Astrocyte of the spinal cord (primary cell): ENCODE measurements at places on chromosomes 1 and 21.

GRCh38 chr1:228219962-228220780 is 12.3 kb downstream of the OBSCN start:
- DNase-seq = no peak

- DNase-seq = no peak
These were observed 779 bp upstream of the DEGS1 start for GRCh38 chr1:224182057-224182865.

DNA sequence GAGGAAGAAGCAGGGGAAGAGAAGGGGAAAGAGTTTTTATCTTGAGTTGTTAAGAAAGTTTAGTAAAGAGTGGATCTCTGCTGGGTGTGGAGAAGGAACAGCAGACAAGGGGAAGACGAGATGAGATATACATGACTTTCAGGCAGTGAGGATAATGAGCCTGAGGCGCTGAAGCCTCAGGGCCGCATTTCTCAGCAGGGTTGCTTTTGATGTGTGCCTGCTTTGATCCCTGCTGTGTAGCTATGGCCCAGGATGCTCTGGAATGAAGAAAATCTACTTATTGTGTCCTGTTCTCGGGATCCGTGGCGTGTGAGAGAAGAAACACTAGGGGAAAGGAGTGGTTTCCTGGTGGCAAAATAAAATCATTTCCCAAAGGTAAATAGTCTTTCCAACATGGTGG is 15.1 kb upstream of the RPE65 start:
- no peak for DNase-seq

DNA sequence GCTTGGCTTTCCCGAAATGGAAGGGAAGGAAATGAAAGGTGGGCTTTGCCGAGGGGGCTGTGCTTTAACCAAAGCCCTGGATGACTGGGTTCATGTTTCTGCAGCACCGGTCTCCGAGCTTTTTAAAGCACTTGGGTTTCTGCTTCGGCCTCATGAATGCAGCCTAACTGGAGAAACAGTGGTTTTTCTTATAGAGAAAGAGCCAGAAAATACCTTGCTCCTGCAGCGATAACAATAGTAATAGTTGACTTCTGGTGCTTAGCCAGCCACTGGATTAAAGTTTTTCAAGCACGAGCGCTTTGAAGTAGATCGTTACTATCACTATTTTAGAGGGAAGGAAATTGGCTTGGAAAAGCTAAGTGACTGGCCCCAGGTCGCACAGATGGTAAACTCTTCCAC is 500 bp upstream of the DOCK7 start:
- DNase-seq = no peak

GRCh38 chr21:21179619-21180298 is 181.6 kb downstream of the NCAM2 start:
- no peak for DNase-seq

DNA sequence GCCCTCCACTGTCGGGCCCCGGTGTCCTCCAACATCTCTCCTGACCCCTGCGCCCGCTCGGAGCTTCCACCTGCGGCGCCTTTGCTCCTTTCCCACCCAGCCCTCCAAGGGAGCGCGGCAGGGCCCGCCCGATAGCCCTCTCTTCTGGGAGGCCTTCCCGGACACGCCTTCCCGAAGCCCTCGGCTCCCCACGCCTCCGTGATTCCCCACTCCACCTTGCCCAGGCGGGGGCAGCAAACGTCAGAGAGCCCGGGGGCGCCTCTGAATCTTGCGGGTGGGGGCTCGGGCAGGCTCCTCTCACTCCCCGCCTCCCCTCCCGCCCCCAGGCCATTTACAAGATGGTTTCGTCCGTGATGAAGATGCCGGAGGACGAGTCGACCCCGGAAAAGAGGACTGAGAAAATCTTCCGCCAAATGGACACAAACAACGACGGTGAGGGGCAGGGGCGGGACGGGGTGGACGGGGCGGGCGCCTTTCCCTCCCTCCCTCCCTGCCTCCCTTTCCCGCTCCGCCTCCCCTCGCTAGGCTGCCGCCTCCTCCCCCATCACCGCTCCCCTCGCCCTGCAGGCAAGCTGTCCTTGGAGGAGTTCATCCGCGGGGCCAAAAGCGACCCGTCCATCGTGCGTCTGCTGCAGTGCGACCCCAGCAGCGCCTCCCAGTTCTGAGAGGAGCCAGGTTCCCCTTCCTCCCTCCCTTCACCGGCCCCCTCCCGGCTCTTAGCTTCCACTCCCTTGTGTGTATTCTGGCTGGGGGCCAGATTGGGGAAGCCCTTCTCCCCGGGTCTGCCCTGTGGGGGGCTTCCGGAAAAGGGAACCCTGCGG is 7.1 kb downstream of the HPCA start:
- DNase-seq = peak; percentile 12

- no peak for DNase-seq
These were observed 178.3 kb upstream of the RAB4A start for GRCh38 chr1:229092377-229093237.

- DNase-seq = no peak
These were observed 31.7 kb upstream of the KHDRBS1 start for GRCh38 chr1:31981972-31982371.

DNA sequence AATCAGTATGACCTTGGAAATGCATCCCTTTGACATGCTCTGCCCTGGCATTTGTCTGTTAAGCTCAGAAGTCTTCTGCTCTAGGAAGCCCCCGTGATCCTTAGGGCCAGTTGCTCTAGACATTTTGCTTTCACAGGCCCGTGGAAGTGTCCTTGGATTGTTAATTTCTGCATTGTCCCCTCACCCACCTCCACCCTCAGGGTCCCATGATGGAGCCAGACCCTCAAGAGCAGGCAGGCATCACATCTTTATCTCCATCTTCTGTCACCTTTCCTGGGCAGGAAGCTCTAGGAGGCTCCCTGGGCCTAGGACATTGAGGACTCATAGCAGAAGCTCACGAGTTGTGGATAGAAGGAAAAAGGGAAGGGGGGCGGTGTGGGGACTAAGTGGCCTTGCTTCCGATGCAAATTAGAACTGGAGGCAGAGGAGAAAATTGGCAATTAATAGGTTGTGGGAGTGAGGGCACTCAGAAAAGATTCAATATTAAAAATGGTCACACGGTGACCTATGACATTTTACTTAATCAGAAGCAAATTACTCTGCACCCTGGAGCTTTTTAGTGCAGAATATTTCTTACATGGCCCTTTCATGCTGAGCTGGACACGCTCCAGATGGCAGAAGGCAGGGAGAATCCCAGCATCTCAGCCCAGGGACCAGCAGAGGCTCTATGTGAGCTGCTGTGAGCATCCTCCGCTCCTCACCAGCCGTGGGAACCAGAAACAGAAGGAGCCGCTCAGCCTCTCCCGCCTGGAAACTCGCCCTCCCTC is 185.0 kb downstream of the MATN1 start:
- no peak for DNase-seq

GRCh38 chr1:168897249-168897648 is 168.2 kb upstream of the DPT start:
- no peak for DNase-seq

DNA sequence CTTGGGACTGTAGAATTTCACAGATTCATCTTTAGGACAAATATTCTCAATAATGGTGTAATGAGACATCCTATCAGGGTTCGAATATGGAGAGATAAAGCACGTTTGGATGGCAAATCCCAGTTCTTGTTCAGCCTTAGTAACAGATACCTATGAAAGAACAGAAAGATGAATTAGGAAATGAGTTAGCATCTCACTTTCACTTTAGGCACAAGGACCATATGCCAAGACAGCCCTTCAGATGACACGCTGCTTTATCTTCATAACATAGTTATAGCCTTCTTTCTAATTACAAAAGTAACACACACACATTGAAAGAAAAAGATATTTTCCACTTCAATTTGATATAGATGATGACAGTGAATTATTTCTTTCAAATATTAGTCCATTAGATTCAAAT is 173.6 kb downstream of the TGFBR3 start:
- no peak for DNase-seq

GRCh38 chr1:180101411-180101810 is 53.3 kb upstream of the QSOX1 start:
- DNase-seq = no peak

DNA sequence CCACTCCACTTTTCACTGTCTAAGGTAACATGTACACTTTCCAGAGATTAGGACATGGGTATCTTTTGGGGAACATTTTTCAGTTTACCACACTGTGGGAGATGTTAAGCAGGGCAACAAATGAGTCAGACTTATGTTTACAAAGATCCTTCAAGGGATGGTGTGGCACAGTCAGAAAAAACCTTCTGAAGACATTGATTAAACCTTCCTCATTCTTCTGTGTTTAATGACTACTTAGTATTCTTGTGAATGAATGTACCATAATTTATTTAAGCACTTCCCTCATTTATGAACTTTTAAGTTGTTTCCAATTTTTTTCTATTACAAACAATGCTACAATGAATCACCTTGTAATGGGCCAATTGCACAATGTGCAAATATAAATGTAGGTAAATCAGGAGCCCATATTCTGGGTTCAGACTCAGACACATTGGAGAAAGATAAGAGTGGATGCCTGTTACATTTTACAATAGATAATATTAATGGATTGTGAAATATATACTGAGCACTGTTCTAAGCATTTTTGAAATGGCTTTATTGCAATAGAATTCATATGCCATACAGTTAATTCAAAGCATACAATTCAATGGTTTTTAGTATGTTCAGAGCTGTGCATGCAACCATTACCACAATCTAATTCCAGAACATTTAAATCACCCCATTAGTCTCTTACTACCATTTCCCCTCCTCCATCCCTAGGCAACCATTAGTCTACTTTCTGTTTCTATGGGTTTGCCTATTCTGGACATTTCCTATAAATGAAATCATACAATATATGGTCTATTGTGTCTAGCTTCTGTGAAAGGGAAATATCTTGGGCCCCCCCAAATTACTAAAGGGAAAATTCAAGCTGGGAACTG is 1.9 kb upstream of the SFT2D2 start:
- DNase-seq = peak; percentile 15

GRCh38 chr1:4172644-4173599 is 272.9 kb upstream of the C1orf174 start:
- DNase-seq = no peak

GRCh38 chr1:94383966-94384408 is 34.2 kb upstream of the ABCD3 start:
- peak; percentile 70 for DNase-seq
